HFFc6 (cell line): ENCODE measurements at places on chromosomes 5 and 9. TPM values are rescaled to one million over a fixed set of nuclear protein-coding genes. Genes with fewer than 3 reads are reported as not detected.

Gene EIF4E1B
- not detected in 3 replicates for total RNA-seq

Gene KIF12
- 0.11 TPM in 1 of 3 replicates, not detected in the others for total RNA-seq

Gene SEMA5A
- 52.7 to 69.7 TPM (median 58.3 TPM) in 3 replicates for total RNA-seq

GRCh38 chr9:68950188-68950587 lies 63.7 kb downstream of the PRKACG start:
- no peak for DNase-seq

DNA sequence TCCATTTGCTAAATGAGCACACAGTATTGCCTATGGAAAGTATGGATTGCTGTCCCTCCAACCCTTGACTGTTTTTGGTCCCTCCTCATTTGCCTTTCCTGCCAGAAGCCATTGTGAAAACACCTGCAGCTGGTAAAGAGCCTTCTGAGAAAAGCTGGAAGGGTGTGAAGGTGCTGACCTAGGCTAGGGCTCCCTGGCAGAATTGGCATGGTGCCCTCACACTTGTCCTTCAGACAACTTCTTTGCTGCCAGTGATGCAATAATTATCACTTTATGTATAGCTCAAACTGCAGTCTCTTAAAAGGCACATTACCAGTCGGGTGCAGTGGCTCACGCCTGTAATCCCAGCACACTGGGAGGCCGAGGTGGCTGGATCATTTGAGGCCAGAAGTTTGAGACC lies 4.2 kb downstream of the TXNDC15 start:
- DNase-seq = no peak

DNA sequence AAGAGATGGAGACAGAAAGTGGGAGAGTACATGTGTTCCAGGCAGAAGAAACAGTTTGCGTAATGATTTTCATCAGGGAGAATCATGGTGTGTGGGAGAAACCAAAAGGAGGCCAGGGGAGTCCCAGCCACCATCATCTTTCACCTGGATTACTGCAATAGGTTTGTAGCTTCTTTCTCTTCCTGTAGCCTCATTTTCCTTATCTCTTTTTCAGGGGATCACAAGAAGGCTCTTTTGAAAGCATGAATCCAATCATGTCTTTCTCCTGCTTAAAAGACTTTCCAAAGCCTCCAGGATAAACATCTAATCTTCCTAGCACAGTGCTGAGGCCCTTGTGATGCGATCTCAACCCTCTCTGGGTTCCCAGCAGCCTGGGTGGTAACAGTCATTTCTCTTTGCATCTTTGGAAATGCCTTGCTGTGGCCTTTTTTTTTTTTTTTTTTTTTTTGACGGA lies 10.3 kb upstream of the GPBP1 start:
- DNase-seq = no peak

DNA sequence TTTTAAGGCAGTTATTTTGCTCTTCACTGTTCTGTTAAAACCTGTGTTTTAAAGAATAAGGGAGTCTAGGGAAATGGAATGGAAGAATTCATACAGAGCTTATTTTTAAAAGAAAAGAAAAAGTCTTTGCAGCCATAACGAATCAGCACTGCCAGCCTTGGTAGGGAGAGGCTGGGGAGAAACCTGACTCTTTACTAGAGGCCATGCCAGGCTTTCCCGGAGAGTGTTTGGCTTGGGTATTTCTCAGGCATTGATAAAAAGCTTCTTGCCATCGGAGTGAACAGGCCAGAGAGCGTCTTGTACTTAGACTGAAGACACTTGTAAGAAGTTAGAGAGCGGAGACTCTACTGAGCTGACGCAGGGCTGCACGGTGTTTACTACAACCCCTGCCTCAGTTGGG lies 72.7 kb upstream of the NFIL3 start:
- no peak for DNase-seq

DNA sequence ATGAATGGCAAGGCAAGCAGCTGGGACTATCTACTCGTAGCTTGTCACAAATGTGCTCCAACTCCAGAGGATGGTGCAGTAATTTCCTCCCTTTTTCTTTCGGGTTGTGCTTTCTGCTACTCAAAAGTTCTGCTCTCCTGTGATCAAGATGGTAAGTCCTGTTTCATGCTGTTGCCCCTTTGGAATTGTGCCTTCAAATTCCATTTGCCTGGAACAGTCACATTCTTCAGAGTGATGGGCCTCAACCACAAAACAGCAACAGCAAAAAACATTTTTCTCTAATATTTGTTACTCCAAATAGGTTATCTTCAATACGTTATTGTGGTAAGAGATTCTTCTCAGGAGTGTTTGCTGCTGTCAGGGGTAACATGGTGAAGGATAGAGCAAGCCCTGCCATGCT lies 209.3 kb downstream of the PALM2AKAP2 start:
- peak; percentile 38 for DNase-seq

DNA sequence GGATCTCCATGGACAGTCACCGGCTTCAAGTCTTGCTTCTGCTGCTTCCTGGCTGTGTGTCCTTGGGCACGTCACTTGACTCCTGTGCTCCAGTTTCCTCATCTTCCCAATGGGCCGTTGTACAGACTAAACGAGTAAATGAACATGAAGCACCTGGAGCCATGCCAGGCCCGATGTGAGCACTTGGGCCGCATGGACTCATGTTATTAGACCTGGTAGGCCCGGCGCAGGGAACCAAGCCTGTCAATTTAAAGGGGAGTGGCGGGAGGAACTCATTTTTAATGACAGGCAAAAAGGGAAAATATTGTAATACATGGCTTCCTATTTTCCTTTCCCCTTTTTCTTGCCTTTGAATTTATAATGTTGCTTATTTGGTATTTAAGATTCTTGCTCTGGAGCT lies 47.5 kb downstream of the TENT4A start:
- no peak for DNase-seq
